ENCODE measurements at places on chromosomes 16 and 17.

DNA sequence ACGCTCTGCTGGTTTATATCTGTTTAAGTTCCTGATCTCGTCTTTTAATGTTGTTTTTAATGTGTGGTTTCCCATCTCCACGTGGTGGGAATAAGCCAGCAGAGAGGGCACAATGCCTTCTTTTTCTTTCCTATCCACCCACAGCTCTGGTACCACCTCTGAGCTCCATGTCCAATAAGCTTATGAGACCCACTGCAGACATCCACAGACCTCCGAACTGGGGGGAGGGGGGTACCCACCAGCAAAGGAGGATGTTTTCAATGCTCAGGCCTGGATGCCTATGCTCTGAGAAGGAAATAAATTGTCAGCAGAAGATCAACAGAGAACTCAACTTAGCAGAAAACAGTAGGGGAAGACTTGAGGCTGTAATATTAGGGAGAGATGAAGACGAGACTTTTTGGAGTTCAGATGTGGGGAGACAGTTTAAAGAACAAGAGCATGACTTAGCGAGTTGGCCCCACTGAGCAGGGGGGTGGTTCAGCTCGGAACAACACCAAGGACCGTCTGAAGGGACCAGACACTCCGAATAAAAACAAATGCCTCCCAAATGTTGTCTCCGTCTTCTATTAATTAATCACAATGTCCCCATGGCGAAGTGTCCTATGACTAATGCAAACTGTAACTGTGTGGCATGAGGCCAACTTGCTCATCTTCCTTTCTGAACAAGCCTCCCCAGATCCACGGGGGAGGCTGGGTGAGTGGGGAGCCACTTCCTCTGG is 62.7 kb downstream of the GAS7 start:
- DNase-seq: no peak

GRCh38 chr16:73062743-73063733 is 15.1 kb upstream of the ZFHX3 start:
- peak; percentile 49 for DNase-seq

DNA sequence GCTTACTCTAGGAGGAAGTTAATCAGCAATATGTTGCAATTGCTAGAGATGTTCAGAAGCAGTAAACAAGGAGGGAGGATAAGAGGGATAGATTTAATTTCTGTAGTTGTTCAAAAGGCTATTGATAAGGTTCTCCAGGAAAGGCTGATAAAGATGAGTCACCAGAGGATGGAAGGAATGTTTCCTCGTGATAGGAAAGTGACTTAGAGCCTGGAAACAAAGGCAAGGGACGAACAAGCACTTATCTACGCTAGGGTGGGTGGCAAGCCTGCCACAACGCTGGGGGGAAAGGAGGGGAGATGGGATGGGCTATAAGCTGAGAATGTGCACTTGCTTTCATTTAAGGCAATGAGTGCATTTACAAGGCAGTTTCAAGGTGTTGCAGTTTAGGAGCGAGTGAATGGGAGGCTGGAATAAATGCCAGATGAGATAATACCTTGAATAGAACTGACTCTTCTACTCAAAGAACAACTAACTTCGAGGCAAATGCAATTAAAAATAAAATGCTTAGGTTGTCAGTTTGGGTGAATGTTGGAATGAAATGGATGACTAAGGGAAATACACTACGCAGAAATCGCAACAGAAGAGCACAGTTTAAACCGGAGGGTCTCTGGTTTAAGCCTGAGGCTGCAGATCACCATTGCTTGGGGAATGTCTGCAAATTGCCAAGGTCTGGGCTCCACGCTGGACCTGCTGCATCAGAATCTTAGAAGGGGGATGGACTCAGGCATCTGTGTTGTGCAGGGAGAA is 76.0 kb upstream of the RBBP6 start:
- DNase-seq: no peak

GRCh38 chr16:89349947-89350633 is 132.6 kb downstream of the ZNF778 start:
- no peak for DNase-seq

- DNase-seq: no peak
These were observed 951 bp downstream of the RPL19 start for GRCh38 chr17:39200957-39201510.

GRCh38 chr17:76004750-76005262 is 4.2 kb downstream of the CDK3 start:
- no peak for DNase-seq

GRCh38 chr16:84931107-84931494 is 80.2 kb downstream of the ZDHHC7 start:
- DNase-seq: no peak

DNA sequence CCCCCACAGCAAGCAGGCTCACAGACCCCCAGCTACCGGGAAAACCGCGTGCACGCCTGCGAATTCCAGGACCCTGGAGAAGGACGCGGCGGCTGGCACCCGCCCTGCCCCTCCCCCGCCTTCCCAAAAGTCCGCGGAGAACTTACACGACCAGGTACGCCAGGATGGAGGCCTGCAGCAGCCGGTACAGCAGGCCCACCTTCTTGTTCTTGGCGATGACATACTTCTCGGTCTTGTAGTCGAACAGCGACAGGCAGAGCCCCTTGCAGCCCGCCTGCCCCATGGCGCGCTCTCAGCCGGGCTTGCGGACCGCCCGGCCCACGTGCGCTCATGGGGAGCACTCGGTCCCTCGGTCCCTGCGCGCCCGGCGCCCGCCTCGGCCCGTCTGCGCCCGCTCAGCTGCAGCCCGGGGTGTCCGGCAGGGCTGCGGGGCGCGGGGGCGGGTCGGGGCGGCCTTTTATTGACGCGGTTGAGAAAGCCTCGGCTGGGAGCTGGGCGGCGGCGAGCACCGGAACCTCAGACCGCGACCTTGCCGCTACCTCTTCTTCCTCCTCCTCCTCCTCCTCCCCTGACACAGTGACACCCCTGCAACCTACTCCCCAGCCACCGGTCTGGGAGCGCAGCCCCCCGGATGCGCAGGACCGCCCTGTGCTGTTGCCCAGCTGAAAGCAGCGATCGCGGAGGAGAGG is at the start of gene P2RX5:
TSS of gene P2RX5 (minus strand) at position 433 of the 689 bp plus-strand sequence. CDS start at position 283, 150 bp downstream.
- DNase-seq: no peak

DNA sequence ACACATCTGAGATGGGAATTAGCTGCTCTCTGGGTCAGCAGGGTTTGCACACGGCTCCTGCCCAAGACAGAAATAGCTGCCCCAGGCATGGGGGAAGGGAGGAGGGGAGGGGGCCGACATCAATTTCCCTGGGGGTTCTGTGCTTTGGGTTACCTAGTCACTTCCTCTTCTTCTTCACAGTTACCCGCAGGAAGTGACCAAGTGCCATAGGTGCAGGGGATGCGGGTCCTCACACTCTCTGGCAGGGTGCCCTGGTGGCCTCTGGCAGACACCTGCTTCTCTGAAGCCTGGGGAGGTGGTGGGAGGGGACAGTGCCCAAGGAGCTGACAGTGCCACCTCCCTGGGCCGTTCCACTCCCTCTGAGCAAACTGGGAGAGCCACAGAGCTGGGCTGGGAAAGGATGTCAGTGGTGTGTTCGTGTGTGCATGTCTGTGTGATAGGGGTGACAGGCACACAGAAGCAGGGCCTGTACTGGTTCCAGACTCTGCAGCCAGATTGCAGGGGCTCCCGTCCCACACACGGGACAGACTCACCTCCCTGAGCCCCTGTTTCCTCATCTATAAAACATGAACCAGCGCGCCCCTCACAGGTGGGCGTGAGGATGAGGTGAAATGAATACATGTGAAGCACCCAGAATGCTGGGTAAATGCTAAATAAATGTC is 18.2 kb downstream of the SCN4A start:
- DNase-seq: no peak

DNA sequence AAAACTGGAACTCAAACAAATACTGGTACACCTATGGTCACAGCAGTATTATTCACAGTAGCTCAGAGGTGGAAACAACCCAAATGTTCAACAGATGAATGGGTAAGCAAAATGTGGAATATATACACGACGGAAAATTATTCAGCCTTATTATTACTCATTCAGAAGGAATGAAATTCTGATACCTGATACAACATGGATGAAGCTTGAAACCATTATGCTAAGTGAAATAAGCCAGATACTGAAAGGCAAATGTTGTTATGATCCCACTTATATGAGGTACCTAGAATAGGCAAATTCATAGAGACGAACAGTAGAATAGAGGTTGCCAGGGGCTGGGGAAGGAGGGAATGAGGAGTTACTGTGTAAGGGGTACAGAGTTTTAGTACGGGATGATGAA is 27.1 kb upstream of the MYLK3 start:
- DNase-seq: no peak

- DNase-seq: no peak
These were observed 7.1 kb downstream of the CYB5D2 start for GRCh38 chr17:4150096-4150495.

GRCh38 chr17:75821552-75821951 is 22.7 kb downstream of the UNC13D start:
- no peak for DNase-seq

DNA sequence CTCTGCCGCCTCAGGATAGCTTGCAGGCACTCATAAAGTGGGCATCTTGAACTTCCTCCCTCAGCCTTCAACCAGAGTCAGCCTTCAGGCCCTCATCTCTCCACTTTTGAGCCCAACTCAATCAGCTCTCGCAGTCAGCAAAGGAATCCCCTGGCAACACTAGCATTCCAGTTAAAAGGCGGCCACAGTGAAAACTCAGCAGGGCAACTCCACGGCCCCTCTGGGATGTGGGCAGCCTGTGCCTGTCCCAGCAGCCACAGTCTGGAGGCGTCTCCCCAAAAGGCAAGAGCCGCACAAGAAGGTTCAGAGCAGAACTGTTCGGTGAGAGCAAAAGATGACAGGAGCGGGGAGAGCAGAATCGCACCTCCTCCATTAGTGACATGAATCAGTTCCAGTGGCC is 9.0 kb downstream of the TMEM11 start:
- DNase-seq: no peak

DNA sequence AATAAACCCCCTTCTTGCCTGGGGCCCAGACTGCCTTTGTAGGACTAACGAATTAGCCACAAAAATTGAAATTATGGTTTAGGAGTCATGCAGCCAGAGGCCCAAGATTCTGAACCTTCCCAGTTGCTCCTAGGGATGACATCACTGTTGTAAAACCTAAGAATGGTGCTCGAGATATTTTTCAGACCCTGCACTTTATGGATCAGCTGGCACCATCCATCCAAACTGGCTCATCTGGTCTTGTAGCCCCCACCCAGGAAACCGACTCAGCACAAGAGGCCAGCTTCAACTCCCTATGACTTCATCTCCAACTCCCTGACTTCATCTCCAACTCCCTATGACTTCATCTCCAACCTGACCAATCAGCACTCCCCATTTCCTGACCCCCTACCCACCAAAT is 10.9 kb upstream of the EVPL start:
- no peak for DNase-seq

DNA sequence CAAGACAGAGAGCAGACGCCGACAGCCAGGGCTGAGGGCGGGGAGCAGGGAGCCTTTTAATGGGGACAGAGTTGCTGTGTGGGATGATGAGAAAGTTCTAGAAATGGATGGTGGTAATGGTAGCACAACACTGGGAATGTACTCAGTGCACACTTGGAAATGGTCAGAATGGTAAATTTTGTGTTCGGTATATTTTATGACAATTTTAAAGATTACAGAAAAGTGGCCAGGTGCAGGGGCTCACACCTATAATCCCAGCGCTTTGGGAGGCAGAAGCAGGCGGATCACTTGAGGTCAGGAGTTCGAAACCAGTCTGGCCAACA is 243.2 kb upstream of the CIBAR2 start:
- DNase-seq: no peak

GRCh38 chr17:17028059-17028877 is 14.0 kb upstream of the MPRIP start:
- no peak for DNase-seq

DNA sequence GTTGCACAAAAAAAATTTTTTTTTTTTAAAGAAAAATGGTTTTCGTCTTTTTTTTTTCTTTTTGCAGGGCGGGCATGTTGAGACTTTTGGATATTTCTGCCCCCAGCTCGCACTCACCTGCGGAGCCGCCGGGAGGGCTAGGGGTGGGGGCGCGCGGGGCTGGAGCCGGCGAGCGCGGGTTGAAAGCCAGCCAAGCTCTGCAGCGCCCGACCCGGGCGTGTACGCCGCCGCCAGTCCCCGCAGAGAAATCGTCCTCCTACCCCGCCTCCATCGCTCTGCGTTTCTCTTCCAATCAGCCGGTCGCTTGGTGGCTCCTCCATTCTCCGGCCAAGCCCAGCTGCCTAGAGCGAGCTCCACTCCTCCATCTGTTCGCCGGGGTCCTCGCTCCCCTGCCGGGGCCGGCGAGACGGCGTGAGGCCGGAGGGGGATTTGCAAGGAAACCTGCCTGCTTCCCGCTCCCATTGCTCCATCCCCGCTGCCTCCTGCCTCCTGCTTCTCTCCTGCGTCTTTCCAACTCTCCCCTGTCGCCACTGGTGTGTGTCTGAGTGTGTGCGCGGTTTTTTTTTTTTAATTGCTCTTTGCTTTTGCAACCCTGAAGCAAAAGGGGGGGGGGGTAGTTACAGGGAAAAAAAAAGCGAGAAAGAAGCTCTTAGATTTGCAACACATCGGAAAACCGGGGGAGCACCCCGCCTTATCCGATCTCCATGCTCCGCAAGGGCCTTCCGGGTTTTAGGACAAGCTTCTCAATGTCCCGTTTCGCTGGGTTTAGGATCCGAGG is 1.8 kb upstream of the UBTF start:
- peak; percentile 77 for DNase-seq

- no peak for DNase-seq
These were observed 58.8 kb downstream of the CLEC19A start for GRCh38 chr16:19344224-19344801.

- no peak for DNase-seq
These were observed 376.5 kb upstream of the CDH5 start for GRCh38 chr16:65989861-65990604.

DNA sequence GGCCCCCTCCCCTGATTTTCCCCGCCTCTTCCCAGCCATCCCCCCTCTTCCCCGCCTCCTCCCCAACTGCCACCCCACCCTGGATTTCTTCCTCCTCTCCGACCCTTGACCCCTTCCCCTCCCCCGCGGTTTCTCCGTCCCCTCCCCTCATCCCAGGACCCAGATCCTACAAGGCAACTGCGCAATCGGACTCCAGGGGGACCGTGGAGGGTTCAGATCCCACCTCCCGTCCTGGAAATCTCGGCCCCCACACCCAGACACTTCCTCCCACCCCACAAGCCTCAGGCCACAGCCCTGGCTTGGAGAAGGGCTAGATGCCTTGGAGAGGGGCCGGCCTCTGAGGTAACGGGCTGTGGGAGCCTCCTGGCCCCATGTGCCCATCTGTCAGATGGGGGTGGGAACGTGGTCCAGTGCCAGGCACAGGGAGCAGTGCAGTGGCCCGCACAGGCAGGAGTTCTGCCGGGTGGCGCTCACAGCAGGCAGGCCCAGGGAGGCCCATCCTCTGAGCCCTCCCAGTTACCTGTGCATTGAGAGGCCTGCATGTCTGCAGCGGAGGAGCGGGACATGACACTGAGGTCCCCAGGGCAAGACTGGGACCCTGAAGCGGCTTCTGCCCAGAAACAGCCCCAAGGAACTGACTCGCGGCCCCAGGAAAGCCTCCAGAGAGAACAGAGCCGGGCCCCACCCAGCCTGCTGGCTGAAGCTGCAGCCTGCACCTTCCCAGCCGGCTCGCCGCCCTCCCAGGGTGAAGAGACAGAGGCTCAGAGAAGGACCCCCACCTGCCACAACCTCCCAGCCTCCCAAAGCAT is 16.7 kb downstream of the ZNF423 start:
- DNase-seq: no peak

Data from NCI-H2227 treated with DMSO at 0.1 percent for 48 hours (cell line).